SK-N-DZ (cell line): ENCODE measurements at places on chromosomes 4 and X.

GRCh38 chr4:78770091-78770642 lies 6.0 kb upstream of the BMP2K start:
- DNase-seq = no peak

GRCh38 chr4:152954741-152955140 lies 18.6 kb downstream of the FHDC1 start:
- DNase-seq = no peak

DNA sequence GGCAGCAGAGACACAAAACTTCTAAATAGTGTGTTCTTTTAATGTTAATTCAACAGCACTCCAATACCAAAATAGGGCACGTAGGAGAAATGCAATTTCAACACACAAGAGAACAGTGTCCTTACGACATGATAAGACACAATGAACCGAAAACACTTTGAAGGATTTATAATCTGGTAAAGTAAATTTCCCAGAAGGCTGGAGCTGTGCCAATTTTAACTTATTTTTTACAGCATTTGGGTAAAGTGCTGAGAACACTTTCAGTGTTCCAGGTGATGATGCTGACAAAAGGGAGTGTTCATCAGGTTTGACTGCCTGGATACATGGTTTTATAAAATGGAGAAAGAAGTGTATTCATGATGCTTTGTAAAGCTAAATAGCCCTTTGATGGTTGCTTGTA lies 76.5 kb downstream of the MAPK10 start:
- no peak for DNase-seq

DNA sequence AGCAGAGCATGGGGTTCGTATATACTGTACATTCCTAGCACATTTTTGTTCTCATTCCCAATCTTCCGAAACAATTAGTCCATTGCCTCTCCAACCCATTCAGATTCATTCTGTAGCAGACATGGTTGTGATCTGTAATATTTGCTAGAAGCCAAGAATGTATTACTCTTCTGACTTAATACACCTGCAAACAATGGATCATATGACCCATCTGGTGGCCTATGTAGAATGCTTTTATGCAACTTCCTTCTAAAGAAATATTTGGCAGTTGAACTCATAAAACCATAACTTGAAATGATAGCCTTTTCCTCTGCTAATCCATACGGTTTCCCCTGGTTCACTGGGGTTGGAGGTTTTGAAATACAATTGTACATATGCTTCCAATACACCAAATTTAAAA lies 32.8 kb upstream of the SGMS2 start:
- no peak for DNase-seq

GRCh38 chrX:374596-374995 lies 12.1 kb downstream of the PPP2R3B start:
- no peak for DNase-seq

DNA sequence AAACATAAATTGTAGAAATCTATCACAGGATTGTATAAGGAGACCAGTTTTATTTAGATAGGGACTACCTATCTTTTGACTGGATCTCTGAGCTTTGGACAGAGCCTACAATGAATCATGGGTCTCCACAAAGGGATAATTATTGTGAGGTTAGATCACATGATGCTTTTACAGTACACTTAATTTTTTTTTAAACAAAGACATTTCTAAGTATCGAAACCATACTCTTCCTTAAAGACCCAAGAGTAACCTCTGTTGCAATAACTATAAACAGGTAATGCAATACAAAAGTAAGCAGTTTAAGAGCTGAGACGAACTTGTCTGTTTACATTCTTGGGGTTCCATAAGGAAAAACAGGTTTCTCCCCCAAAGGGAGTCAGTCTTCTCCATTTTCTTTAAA lies 64.3 kb upstream of the GABRE start:
- no peak for DNase-seq
